ENCODE measurements at places on chromosomes 5 and 9.

- no peak for DNase-seq
Observed at GRCh38 chr5:128121651-128122050, 38.1 kb downstream of the SLC12A2 start.

DNA sequence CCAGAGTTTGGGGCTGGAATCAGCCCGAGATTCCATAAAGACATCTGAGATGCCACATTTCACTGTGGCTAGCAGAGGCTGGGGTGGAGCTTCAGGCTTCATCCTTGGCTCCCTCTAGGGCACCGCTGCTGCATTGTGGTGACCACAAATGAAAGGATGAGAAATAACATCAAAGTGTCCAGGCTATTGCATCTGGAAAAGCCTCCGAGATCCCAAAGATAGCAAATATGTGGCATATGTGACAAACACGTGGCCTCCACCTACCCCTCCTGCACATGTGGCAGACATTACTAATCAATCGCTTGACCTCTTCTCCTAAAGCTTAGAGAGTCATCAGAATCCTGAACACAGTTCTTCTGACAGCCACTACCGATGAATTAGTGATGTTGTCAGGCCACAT, 4.5 kb downstream of the SPARC start:
- DNase-seq = no peak

- no peak for DNase-seq
Observed at GRCh38 chr9:95383185-95383676, 65.7 kb upstream of the FANCC start.

DNA sequence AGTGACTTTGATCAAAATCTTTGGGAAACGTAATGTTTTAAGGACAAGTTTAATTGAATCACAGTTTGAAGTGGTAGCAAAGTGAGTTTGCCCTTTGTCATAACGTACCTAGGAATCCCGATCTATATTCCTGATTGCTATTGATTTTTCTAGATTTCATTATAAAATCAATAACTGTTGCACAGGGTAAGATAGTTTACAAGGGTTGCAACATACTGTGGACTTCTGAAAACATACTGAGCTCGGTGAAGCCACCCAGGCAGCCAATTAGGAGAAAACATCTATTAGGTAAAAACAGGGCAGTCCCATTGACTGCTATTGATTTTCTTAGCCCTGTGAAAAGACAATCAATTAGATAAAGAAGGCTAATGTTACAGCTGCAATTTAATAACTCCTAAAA, 659.9 kb downstream of the ISL1 start:
- DNase-seq = no peak

Measured in CD4-positive, alpha-beta T cell treated with Interleukin-6 for 4 hours (primary cell).